ENCODE measurements at places on chromosomes 5 and 9. TPM values are rescaled to one million over a fixed set of nuclear protein-coding genes. Genes with fewer than 3 reads are reported as not detected.

Gene PCSK5
- 5.9 TPM for total RNA-seq

Gene IFNK
- not detected for total RNA-seq

- DNase-seq: no peak
Observed at GRCh38 chr5:83145241-83145640, 67.9 kb downstream of the XRCC4 start.

DNA sequence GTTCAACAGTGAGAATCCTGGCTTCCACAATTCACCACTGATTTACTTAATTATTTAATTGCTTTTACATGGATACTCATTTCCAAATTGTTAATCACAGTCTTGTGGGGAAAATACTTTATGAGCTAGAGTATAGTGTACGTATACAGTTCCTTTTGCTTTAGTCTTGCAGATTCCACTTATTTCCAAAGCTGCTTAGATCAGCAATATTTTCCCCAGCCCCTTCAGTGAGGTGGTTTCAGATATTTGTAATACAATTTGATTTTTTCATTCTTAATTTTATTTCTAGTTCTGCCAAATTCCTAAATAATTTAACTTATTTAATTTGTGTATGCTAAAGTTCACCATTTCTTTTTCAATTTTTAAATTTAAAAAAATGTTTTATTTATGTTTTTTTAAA lies 40.3 kb upstream of the GABRA6 start:
- DNase-seq: no peak

GRCh38 chr5:140253985-140254384 lies 48.9 kb downstream of the PFDN1 start:
- peak; percentile 67 for DNase-seq

DNA sequence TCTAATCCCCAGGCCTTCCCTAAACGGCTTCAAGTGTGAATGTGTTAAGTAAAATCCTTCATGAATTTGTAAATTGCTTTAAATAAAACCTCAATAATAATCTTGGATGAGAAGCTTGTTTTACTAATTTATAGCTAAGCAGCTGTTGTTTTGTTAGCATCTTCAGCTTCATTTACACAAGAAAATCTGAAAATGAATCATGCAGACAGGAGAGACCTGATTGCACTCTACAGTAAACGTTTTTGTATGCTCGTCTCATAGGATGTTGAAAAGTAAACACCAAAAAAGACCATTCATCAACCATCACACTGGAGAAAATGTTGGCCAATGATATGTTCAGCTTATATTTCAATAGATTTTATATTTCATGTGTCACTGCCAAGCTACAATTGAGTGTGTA lies 40.4 kb upstream of the MAP3K1 start:
- DNase-seq: no peak

GRCh38 chr5:77210091-77210963 lies at the start of gene PDE8B:
Gene PDE8B, plus strand, starts transcription at chr5:77210680. Its CDS starts 246 bp downstream, at chr5:77210926.
- DNase-seq: peak; percentile 76
